Hindlimb muscle (tissue), 1 donor: ENCODE measurements at places on chromosomes 1 and 21.

- no peak for DNase-seq
These were observed 32.9 kb upstream of the IL12RB2 start for GRCh38 chr1:67274623-67275325.

DNA sequence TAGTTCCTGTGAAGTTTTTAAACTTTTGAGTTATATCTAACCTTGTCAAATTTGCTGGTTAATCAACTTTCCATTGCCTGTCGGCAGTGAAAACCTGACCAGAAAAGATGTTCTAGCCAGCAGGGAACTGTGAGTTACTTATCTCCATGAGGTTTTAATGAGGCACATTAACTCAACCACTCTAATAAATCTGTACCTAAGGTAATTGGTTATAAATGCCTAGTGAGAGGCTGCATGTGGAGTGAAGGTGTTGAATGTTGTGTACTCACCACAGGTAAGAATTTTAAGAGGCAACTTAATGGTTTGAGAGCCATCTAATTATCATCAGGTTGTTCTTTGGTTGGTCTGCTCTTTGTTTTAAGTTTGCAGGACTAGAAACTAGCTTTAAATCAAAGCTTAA is 138.4 kb upstream of the LHX8 start:
- DNase-seq: no peak

DNA sequence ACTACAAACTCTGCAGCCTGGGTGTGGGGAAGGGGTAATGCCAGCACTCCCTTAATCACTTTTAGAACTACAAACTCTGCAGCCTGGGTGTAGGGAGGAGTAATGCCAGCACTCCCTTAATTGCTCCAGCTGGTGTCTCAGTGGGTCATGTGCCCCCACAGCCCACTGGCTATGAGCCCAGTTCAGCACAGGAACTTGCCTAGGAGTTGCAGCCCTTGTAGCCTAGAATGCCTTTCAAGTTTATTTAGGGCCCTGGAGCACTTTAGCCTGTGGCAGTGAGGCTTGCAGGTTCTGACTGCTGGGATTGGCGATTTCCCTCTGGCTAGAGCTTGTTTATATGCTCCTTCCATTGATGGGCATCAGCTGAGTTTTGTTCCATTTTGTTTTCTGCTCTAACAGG is 17.1 kb downstream of the VN1R5 start:
- DNase-seq: peak; percentile 11

DNA sequence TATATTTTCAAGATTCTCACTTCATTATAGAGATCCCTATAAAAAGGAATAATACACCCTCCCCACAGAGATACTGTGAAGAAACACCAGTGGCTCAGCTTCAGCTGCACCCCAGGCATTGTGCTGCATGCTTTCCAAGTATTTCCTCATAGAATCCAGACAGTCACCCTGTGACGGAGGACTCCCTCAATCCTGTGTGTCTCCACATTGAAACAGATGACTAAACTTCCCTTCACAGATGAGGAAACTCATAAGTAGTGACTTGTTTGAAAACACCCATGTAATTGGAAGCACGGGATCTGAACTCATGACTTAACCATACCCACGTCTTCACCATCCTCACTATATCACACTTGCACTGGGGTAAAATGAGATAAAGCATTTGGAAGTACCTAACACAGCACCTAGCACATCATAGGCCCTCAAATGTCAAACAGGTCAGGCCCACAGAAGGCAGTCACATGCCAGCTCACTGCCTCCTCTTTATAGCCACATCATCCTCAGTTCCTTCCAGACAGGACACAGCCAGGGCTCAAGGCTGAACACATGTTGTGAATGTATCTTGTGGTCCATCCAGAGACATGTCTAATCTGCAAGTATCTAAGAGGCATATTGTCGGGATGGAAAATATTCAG is 55.2 kb downstream of the GPR161 start:
- DNase-seq: no peak

DNA sequence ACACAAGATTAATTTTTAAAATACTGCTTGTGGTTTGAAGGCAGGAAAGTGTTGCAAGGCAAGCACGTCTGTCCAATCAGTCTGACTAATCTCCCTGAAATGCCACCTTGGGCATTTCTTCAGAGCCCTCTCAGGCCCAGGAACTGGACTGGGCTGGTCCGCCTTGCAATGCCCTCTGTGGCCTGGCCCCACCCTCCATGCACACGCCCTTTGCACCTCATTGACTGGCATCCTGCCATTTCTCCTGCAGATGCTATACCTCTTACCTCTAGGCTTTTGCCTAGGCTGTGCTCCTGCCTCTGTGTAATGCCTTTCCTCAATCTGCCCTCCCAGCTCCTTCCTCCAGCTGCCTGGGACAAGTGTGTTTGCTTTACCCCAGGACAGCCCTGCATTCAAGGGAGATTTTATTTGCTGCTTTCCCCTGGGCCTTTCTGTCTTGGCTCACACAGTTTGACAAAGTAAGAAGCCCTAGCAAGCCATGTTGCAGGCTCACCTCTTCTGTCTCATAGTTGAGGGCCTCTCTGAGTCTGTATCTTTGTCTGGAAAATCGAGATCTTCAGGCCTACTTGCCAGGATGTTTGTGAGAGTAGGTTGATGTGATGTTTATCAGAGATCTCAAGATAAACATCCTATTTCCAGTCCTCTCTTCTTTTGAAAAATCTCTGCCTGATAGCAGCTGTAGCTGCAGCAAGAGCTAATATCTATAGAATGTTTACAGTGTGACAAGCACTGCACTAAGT is 149.2 kb upstream of the JUN start:
- DNase-seq: no peak

GRCh38 chr1:40987439-40988276 is 8.2 kb downstream of the CTPS1 start:
- DNase-seq: no peak

DNA sequence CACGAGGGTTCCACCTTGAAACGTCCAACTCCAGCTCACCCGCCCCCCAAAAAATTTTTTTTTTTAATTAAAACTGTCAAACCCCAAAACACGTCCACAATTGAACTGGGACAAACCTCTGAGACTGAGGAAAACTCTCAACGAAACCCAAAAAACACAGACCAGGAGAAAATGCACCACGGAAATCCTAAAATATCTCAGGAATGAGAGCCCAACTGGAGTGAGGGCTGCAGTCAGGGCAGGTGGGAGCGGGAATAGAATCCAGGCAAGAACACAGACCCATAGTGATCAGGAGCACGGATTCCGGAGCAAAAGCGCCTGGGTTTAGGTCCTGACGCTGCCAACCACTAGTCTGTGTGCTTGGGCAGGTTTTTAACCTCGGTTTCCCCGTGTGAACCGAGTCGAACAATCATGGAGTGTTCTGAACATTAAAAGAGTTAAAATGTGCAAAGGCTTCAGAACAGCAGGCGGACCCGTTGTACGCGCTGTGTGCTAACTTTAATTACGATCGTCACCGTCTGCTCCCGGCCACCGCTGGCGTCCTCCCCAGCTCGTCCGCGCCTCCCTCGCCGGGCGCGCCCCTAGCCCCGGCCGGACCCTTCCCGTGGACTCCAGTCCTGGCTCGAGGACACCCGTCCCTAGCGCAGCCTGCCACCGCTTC is 624 bp downstream of the ARHGAP29 start:
- DNase-seq: peak; percentile 53

GRCh38 chr1:145979746-145980456 is 15.4 kb downstream of the POLR3GL start:
- DNase-seq: no peak

- peak; percentile 96 for DNase-seq
These were observed at the start of gene RPS27 for GRCh38 chr1:153990468-153991150. TSS of gene RPS27 (plus strand) at chr1:153990762. CDS start at chr1:153990797, 35 bp downstream.

DNA sequence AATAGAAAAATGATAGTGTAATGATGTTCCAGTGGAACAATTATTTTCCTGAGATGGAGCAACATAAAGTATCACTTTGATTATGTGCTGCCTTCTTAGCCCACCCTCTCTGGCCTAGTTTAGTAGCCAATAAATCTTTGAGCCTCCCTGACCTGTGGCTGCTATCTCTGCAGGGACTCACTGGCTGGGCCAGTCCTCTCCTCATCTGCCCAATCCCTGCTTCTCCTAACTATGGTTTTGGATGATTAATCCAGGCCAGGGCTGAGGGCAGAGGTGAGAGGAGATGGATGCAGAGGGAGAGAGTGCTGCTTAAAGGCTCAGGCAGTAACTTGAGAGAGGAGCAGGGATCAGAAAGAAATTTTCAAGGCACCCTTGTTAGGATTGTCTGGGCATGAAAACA is 89.0 kb upstream of the CD34 start:
- DNase-seq: no peak

DNA sequence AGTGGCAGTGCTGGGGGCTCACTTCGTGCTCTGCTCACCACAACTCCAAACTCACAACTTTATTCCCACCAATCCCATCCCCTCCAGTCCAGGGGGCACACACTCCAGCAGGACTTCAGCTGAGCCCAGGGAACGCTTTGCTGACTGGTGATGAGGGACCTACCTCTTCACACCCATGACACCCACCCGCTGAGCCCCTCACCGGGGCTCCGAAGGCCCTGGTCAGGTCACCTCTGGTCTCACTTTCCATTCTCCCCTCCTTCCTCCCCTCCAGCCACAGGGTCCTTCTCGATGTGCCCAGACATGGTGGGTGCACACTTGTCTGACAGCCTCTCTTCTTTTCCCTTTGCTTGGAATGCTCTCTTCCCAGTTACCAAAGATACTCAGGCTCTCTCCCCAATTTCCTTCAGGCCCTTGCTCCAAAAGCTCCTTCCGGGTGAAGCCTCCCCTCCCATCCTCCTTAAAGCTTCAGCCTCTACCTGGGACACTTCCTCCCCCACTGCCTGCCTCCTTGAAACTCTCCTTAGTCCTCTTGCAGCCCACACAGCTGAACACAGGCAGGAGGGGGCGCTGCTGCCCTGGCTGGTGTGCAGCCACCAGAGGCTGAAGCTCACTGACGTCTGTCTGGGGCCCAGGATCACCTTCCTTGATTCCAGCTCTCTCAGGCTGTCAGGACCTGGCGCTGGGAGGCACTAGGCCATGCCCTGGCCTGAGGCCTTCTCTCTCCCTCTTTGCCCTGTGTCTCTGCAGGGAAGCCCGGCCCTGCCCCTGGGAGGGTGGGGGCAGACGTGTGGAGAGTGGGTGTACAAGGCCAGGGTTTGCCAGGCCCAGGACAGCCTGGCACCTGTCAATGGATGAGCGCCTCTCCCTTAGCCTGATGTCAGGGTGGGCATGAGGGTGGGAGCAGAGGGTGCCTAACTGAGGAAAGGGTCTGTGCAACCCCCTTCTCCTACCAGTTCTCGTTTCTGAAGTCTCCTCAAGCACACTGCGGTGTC is 1.6 kb downstream of the KCNE1 start:
- no peak for DNase-seq

- DNase-seq: no peak
These were observed 2.9 kb upstream of the CD46 start for GRCh38 chr1:207748737-207749528.

- DNase-seq: no peak
These were observed 10.9 kb upstream of the ARID1A start for GRCh38 chr1:26684763-26685508.

DNA sequence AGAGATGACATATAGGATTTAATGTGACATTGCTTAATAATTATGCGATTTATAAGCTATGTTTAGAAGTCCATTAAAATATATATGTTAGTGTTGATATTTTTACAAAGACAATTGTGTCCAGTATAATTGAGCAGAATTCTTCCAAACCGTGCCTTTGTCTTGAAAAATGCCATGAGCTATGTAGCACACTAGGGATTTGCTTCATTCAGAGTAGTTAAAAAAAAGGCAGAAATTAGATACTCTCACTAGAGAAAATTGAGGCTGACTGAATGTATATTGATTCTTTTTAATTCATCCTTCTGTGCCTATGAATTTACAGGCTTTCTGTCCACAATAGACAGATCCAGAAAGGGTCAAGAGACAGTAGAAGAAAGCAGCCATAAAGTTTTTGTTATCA is 429.0 kb downstream of the NEGR1 start:
- no peak for DNase-seq

GRCh38 chr1:25513666-25514065 is 29.7 kb upstream of the LDLRAP1 start:
- DNase-seq: no peak

DNA sequence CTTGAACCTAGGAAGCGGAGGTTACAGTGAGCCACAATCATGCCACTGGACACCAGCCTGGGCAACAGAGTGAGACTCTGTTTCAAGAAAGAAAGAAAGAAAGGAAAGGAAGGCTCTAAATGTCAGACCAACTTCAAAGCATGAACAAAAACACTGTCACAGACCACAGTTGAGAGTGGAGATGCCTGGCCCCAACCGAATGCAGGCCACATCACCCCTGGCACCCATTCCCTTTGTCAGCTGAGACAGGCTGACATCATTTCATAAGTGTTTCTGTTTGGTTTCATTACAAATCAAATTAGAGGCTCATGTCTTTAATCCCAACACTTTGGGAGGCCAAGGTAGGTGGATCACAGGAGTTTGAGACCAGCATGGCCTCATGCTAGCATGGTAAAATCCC is 28.6 kb upstream of the NADK start:
- DNase-seq: no peak

GRCh38 chr1:178011465-178011828 is 41.6 kb upstream of the SEC16B start:
- no peak for DNase-seq

GRCh38 chr1:231563247-231563646 is 34.8 kb downstream of the TSNAX start:
- no peak for DNase-seq

DNA sequence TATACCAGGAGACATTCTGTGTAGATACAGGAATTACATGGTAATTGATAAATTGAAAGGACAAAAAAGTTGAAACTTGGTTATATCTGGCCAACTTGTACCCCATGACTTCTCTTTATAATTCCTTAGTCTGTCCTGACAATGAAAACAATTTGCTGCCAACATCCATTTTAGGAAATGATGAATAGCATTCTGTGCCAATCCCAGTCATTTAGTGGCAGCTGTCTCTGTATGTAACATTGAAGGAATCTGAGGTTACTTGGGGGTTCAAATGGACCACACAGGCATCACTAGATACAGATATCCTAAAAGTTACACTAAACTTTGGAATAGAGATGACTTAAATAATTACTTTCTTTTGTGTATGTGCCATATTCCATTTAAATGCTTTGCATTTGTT is 38.2 kb downstream of the DHX9 start:
- DNase-seq: no peak

- no peak for DNase-seq
These were observed 630.4 kb downstream of the PTPRC start for GRCh38 chr1:199269241-199269640.

DNA sequence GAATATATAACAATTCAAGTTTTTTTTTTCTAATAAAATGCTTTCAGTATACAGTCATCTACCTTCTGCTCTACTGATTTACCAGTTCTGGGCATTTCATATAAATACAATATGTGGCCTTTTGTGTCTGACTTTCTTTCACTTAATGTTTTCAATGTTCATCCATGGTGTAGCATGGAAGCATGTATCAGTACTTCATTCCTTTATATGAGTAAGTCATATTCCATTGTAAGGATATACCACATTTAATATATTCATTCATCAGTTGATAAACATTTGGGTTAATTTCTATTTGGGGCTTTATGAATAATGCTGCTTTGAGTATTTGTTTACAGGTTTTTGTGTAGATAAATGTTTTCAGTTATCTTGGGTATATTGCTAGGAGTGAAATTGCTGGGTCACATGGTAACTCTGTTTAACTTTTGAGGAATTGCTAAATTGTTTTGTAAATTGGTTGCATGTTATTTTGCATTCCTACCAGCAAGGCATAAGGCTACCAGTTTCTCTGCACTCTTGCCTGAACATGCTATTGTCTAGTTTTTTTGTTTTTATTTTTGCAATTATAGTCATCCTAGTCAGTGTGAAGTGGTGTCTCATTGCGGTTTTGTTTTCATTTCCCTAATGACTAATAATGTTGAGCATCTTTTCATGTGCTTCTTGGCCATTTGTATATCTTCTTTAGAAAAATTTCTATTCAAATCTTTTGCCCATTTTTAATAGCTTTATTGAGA is 206.1 kb downstream of the TM2D1 start:
- no peak for DNase-seq
